ENCODE measurements at places on chromosomes 7 and 10. TPM values are rescaled to one million over a fixed set of nuclear protein-coding genes. Genes with fewer than 3 reads are reported as not detected.
A peak's percentile ranks its signal among the peaks of the same experiment; 100 is the strongest.

- no peak overlapping the region for H3K27ac ChIP-seq
- H3K4me3 ChIP-seq, result no peak overlapping the region
- no peaks in the 10 kb centered on the region for H3K36me3 ChIP-seq
- no peaks in the 10 kb centered on the region for H3K4me1 ChIP-seq
- H3K27me3 ChIP-seq, result no peaks in the 10 kb centered on the region
- no peak for DNase-seq
These were observed 89.3 kb upstream of the ARID5B start for GRCh38 chr10:61812052-61812721.

GRCh38 chr7:2037301-2037807 is 195.4 kb downstream of the MAD1L1 start:
- H3K36me3 ChIP-seq, result no peaks in the 10 kb centered on the region
- no peak overlapping the region for H3K4me3 ChIP-seq
- H3K27me3 ChIP-seq, result no peaks in the 10 kb centered on the region
- H3K27ac ChIP-seq, result no peak overlapping the region
- DNase-seq, result peak; percentile 10

DNA sequence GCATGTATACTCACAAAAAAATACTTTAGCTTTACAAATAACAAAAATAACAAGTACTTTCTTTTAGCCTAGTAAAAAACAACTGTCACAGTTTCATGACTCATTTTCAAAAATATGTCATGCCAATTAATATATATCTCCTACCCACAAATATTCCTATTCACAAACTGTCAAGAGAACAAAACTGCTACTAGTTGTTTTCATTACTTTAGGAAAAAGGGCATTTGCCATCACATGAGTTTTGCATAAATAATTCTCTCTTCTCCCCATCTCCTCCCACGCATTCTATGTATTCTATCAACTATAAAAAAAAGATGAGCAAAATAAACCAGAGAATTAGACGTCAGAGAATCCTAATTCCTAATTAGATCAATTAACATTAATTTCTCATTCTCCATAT is 87.6 kb downstream of the PIP4K2A start:
- DNase-seq, result no peak
- peak overlapping the region; percentile 5 for H3K27ac ChIP-seq
- H3K4me1 ChIP-seq, result peaks cover 50% of the 10 kb centered on the region
- no peak overlapping the region for H3K4me3 ChIP-seq
- no peaks in the 10 kb centered on the region for H3K36me3 ChIP-seq

DNA sequence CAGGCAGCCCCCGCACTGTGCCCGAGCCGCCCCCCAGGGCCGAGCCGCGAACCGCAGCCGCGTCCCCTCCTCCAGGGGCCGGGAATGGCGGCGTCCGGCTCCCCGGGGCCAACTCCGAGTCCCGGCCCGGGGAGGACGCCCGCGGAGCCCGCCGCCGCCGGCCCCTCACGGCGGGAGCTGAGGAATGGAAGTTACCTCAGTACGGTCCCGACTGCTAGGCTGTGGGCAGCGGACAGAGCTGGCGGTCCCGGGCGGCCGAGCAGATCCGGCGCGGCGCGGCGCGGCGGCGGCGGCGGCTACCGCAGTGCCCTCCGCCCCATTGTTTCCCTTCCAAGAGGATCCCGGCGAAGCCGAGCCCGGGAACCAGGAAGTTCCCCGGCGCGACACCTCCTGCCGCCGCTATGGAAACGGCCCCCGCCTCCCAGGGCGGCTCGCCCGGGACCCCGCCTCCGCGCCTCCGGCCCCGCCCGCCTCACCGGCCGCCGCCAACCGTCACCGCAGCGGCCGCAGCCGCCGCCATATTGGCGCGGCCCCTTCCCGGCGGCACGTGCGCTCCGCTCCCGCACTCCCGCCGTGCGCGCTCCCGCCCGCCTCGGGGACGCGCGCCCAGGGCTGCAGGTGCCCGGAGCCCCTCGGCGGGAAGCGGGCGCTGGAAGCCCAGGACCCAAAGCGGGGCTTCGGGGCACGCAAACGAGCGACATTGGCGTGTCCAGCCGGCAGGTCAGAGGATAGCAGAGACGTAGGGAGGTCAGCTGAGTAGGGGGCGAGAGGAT is at the start of gene USP6NL:
TSS of gene USP6NL (minus strand) at position 403 of the 773 bp plus-strand sequence. CDS start 14,016 bp downstream, outside the sequence.
- H3K36me3 ChIP-seq, result no peaks in the 10 kb centered on the region
- DNase-seq, result peak; percentile 57
- peaks cover 5% of the 10 kb centered on the region for H3K4me1 ChIP-seq
- no peaks in the 10 kb centered on the region for H3K27me3 ChIP-seq
- peak within 1 kb of the TSS; percentile 54 for H3K27ac ChIP-seq

The AASS gene
- total RNA-seq, result 13.9 TPM

The PSD gene
- total RNA-seq, result 8.8 TPM

The TIMM23 gene
- total RNA-seq, result 93.2 TPM

The BMPER gene
- 4.4 TPM for total RNA-seq

The GPR15LG gene
- total RNA-seq, result not detected
